Lung (tissue), 17 donors: ENCODE measurements at places on chromosomes 3 and 15. TPM values are rescaled to one million over a fixed set of nuclear protein-coding genes. Genes with fewer than 3 reads are reported as not detected.

ANKDD1A gene
- total RNA-seq, result 6.8 TPM

IMP3 gene
- 34.2 TPM for total RNA-seq

SMAD6 gene
- 62.3 TPM for total RNA-seq

SNTN gene
- 41.4 TPM for total RNA-seq

SEMA7A gene
- total RNA-seq, result 7.1 TPM

DCLK3 gene
- 0.34 TPM for total RNA-seq

RTP3 gene
- total RNA-seq, result not detected

MME gene
- total RNA-seq, result 9.2 TPM

DNA sequence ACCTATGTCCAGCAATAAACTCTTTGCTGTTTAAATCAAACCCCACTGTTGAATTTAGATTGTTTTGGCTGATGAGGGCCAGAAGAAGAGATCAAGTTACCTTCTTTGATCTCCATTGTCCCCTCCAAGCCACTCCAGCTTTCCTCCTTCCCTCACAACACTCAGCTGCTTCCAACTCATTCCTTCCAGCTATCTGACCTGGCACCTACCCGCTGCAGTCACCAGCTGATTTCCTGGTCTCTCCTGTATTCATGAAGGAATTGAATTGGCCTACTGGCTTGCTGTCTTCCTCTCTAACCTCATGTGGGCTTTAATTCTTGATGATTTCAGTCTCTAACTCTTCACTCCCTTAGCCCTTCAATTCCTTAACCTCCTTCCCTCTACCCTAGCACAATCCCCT, 40.8 kb upstream of the ABHD17C start:
- no peak for DNase-seq
- no peaks in the 10 kb centered on the region for H3K36me3 ChIP-seq
- H3K4me3 ChIP-seq, result no peak overlapping the region
- H3K4me1 ChIP-seq, result no peaks in the 10 kb centered on the region
- H3K27ac ChIP-seq, result no peak overlapping the region

- no peak for DNase-seq
- no peak overlapping the region for H3K4me3 ChIP-seq
- no peaks in the 10 kb centered on the region for H3K4me1 ChIP-seq
- no peaks in the 10 kb centered on the region for H3K27me3 ChIP-seq
These were observed 25.6 kb downstream of the IQCB1 start for GRCh38 chr3:121809249-121809648.

GRCh38 chr3:50194128-50194902, 2.9 kb downstream of the GNAT1 start:
- H3K27me3 ChIP-seq, result peaks cover 34% of the 10 kb centered on the region
- no peak overlapping the region for H3K27ac ChIP-seq
- no peaks in the 10 kb centered on the region for H3K4me1 ChIP-seq
- H3K36me3 ChIP-seq, result no peaks in the 10 kb centered on the region
- peak; percentile 54 for DNase-seq

DNA sequence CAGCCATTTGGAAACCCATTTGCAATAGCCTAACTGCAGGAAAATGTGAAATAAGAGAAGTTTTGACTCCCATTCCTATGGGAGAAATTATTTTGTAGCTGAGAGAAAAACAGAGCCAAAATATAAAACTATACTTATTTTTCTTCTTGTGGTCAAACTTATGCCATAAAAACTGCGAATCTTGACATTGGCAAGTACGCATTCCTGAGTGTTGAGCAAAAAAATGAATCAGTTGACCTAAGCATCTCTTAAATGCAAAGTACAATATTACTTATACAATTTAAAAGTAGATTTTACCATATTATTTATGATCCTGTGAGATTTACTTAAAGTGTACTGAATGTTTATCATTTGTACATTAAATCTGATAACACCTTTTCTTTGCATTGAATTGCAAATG, 50.1 kb upstream of the CMC1 start:
- no peak for DNase-seq
- no peaks in the 10 kb centered on the region for H3K4me1 ChIP-seq
- no peaks in the 10 kb centered on the region for H3K27me3 ChIP-seq
- H3K27ac ChIP-seq, result no peak overlapping the region
- no peaks in the 10 kb centered on the region for H3K36me3 ChIP-seq

- H3K36me3 ChIP-seq, result no peaks in the 10 kb centered on the region
- no peak overlapping the region for H3K4me3 ChIP-seq
- H3K27me3 ChIP-seq, result no peaks in the 10 kb centered on the region
- H3K27ac ChIP-seq, result no peak overlapping the region
- H3K4me1 ChIP-seq, result peaks cover 3% of the 10 kb centered on the region
These were observed 19.1 kb upstream of the TM4SF18 start for GRCh38 chr3:149352556-149352955.

- H3K4me3 ChIP-seq, result no peak overlapping the region
- peaks cover 14% of the 10 kb centered on the region for H3K4me1 ChIP-seq
- no peak overlapping the region for H3K27ac ChIP-seq
These were observed 369.4 kb downstream of the NR2F2 start for GRCh38 chr15:96699871-96700401.

GRCh38 chr3:172305552-172305951, 142.7 kb downstream of the GHSR start:
- no peak for DNase-seq
- no peak overlapping the region for H3K27ac ChIP-seq
- H3K4me1 ChIP-seq, result no peaks in the 10 kb centered on the region

- no peaks in the 10 kb centered on the region for H3K27me3 ChIP-seq
- no peak overlapping the region for H3K27ac ChIP-seq
- H3K4me3 ChIP-seq, result no peak overlapping the region
- peaks cover 2% of the 10 kb centered on the region for H3K4me1 ChIP-seq
- no peaks in the 10 kb centered on the region for H3K36me3 ChIP-seq
- DNase-seq, result no peak
These were observed 44.7 kb upstream of the PLCL2 start for GRCh38 chr3:16840101-16840424.

DNA sequence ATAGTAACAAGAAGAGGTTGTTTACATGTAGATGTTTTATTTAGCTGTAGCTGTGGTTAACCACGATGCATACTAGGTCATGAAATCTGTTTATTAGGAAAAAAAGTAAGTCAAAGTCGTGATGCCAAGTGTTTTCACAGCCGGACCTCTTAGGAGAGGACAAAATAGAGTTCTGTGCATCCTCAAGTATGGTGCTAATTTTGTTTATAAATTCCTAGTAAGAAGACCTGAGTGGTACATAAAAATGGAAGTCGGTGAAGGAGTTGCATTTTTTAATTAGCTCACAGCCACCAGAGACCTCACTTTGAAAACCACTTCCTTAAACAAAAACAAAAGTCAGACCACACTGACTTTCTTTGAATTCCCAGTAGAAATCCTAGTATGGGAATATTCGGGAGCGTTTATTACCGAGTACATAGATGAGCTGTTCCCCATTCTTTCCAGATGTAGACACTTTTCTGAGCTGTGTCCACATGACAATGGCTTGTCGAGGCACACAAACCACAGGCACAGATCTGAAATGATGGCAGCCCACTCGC, 143.6 kb upstream of the UBE2E1 start:
- no peaks in the 10 kb centered on the region for H3K27me3 ChIP-seq
- no peaks in the 10 kb centered on the region for H3K36me3 ChIP-seq
- H3K4me3 ChIP-seq, result no peak overlapping the region
- no peak overlapping the region for H3K27ac ChIP-seq

DNA sequence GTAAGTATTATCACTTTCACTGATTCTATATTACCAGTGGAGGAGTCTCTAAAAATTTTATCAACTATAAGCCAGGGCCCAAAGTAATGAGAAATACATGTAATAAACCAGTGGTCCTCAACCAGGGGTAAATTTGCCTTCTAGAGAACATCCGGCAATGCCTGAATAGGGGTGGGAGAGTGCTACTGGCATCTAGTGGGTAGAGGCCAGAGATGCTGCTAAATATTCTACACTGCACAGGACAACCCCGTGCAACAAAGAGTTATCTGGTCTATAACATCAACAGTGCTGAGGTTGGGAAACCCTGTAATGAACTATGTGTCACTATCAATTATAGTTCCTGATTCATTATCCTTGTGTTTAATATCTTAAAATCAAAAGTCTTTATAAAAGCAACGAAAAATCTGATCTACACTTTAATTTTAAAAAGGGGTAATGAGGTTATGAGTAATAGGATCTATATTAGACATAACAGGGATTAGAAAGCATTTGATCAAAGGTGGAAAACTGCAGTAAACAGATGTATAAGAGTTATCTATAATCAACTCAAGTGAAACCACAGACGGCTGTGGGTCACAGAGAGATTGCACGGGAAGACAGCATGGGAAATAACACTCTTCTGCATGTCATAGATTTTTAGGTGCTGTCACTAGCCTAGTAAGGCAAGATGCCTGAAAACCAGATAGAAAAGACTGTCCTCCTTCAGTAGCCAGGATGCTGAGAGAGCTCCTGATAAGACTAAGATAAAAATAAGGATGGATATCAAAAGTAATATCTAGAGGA, 2.0 kb downstream of the LYSMD2 start:
- DNase-seq, result no peak
- no peak overlapping the region for H3K27ac ChIP-seq
- H3K4me3 ChIP-seq, result no peak overlapping the region
- H3K27me3 ChIP-seq, result peaks cover 5% of the 10 kb centered on the region

DNA sequence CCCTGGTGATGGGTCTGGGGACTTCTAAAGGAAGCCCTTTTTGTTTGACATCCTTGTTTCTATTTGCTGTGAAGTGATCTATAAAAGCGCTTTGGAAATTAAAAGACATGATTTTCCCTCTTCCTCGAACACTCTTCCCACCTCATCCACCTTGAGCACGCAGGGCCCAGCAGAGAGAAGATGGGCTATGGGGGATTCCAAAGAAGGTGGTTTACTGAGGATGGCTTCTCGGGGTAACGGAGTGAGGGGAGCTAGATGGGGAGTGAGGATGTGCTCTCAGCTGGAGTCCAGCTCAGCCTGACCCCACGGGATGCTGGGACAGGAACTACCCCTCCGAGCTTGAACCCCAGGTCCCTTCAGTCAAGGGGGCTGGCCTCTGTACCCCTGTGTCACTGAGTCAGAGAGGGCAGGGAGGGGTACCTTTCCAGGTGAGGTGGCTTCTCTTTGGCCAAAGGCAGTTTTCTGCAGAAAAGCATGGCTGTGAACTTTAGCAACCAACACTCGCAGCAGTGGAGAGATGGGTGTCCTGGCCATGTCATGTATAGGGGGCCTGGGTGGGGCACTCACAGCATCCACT, 180.7 kb upstream of the SMAD3 start:
- no peak overlapping the region for H3K27ac ChIP-seq
- no peaks in the 10 kb centered on the region for H3K4me1 ChIP-seq
- no peak for DNase-seq
- H3K36me3 ChIP-seq, result no peaks in the 10 kb centered on the region
- H3K4me3 ChIP-seq, result no peak overlapping the region
